ENCODE measurements at places on chromosomes 2 and 18. TPM values are rescaled to one million over a fixed set of nuclear protein-coding genes. Genes with fewer than 3 reads are reported as not detected.

Gene CGREF1
- not detected for total RNA-seq

Gene TRIM43
- total RNA-seq, result not detected

Gene CYS1
- 3.9 TPM for total RNA-seq

Gene TNFRSF11A
- total RNA-seq, result 0.45 TPM

Gene CNRIP1
- total RNA-seq, result 16.1 TPM

Gene LYG1
- total RNA-seq, result 16.4 TPM

Gene AGXT
- not detected for total RNA-seq

Gene CNNM3
- total RNA-seq, result 6.2 TPM

Gene HK2
- 19.7 TPM for total RNA-seq

Gene ANKRD62
- 1.2 TPM for total RNA-seq

Gene AMER3
- not detected for total RNA-seq

Gene C2orf66
- total RNA-seq, result not detected

Gene ACTG2
- 937 TPM for total RNA-seq

Gene ESPNL
- not detected for total RNA-seq

Gene MATN3
- total RNA-seq, result 0.58 TPM

Gene TTN
- 12.8 TPM for total RNA-seq

Gene SERPINB7
- total RNA-seq, result not detected

Gene MC2R
- total RNA-seq, result not detected

Gene GALNT14
- 11.6 TPM for total RNA-seq

Gene ANKRD39
- total RNA-seq, result 4.7 TPM

Gene SLC5A7
- total RNA-seq, result not detected

Gene ZNF24
- total RNA-seq, result 38.7 TPM

Gene MC4R
- total RNA-seq, result not detected

Gene MCM6
- total RNA-seq, result 4.1 TPM

Gene PDCD1
- total RNA-seq, result not detected

Gene DTNA
- total RNA-seq, result 18.5 TPM

Gene TEX44
- total RNA-seq, result not detected

Gene MAP3K20
- 33.9 TPM for total RNA-seq

Gene PRKAG3
- total RNA-seq, result not detected

Gene HOXD4
- total RNA-seq, result 9.6 TPM

Gene SH3BP4
- 12.8 TPM for total RNA-seq

Gene IL1RL1
- 61.7 TPM for total RNA-seq

Gene DNPEP
- total RNA-seq, result 32.7 TPM

Gene TMEM17
- 0.89 TPM for total RNA-seq

Gene MDH1
- total RNA-seq, result 199 TPM

Gene PAX3
- total RNA-seq, result not detected

Gene PLEKHH2
- total RNA-seq, result 13.6 TPM

Gene C2orf92
- 35.3 TPM for total RNA-seq

All from stomach (tissue), 19 donors.